ENCODE measurements at places on chromosomes 2 and 18.

- DNase-seq: no peak
These were observed 759.4 kb downstream of the CBLN2 start for GRCh38 chr18:71784777-71785176.

DNA sequence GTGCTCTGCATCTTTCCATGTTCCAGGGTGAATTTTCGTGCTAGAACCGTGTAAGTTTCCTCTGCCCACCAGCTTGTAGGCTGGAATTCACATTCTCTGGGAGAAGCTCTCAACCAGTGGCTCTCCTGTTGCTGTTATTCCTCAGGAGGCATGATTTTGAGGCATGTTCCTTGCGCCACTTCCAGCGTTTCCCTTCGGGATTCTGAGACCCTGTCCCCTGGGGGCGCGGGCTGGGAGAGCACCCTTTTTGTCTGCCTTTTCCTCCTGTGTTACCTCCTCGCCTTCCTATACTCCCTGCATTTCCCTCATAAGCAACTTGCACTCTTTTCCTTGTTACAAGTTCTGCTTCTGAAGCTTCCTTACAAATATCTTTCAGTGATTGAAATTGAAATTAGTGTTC is 156.4 kb downstream of the PTPRM start:
- DNase-seq: no peak

GRCh38 chr2:99365661-99366060 is 28.5 kb downstream of the EIF5B start:
- no peak for DNase-seq

DNA sequence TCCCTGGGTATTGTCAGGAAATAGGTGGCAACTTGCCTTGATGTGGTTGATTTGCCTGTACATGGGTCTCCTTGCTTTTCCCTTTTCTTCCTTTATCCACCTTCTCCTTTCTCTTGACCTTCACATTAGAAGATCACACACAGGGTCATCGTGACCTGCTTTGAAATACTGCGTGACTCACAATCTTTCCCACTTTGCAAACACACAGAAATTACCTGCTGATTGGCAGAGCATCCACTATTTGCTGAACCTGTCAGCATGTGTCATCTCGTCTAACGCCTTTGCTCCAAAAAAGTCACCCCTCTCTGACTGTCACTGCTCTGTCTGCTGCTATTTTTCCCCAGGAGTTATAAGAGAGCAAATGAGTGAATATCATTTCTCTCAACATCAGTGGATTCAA is 60.8 kb downstream of the MYO3B start:
- DNase-seq: no peak

DNA sequence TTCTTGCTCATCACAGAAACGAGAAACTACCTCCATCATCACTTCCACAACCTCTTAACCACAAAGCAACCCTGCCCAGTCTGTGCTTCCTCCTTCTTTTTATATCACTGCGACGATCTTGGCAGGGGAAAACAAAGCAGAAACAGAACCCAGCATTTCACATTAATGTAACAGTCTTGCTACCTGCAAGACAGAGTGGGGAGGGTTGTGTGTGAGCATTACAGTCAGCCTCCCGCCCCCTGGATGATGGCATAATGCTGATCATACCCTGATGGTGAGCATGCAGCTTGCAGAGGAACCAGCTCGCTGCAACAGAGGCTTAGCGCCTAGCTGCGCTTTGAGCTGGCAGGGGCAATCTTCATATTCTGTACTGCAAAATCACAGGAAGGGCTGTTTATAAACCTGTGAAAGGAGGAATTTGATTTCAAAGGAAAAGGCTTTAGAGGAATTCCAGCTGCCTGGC is 376.1 kb downstream of the IRS1 start:
- no peak for DNase-seq

GRCh38 chr2:55152475-55153412 is 79.3 kb downstream of the CLHC1 start:
- no peak for DNase-seq

DNA sequence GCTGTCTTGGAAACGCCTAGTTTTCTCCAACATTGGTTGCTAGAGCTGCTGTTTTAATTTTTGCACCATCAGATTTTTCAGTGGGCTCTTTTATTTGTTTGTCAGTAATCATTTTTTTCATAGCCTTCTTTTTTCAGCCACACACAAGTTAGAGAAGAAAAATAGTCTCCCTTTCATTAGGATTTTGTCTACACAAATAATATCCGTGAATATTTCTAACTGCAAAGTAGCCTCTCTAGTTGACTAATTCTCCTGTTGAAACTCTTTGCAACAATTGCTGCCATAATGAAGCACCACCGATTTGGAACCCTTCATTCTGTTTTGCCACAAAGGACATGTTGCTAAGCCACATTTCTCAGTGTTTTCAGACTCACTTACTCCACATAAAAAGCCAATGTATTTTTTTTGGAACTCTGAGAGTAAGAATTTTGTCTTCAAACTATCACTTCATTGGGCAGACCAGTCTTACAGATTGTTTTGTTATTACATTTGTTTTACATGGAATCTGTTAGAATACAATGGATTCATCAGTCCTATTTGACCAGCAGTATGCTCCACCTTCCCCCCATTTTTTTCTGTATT is 9.6 kb downstream of the KCNJ3 start:
- DNase-seq: no peak

DNA sequence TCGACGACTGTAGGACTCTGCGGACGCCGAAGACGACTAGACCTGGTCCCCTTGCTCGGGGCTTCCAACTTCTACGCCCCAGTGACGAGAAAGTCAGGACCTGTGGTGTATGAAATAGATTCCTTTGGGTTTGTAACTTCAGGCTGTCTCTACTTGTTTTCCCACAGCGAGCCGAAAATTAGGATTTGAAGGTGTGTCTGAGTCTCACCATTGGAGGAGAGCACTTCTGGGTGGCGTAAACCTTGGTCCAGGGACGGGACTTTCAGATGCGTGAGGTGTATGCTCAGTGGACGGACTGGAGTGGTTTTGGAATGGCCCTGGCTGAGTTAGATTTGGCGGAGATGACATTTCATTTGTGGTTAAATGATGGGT is 1.3 kb downstream of the BIRC6 start:
- DNase-seq: no peak

DNA sequence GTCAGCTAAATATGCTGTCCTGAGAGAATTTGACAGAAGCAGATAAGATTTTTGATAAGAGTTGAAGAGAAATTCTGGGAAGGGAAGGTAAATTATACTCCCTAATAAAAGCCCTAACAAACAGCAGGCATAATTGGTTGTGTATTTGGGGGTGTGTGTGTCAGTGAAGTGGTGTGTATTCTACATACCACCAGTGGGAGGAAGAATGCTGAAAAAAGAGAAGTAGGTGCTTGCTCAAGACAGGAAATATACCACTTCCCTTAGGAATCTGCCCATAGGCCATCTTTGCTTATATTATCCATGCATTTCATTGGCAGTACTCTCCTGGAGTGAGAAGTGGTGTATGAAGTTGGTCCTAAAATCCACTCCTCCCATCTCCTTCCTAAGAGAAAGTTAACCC is 76.2 kb downstream of the FMNL2 start:
- DNase-seq: no peak

All from muscle of back (tissue), 13 donors.